NCI-H524 (cell line): ENCODE measurements at places on chromosomes 2 and 18.
A peak's percentile ranks its signal among the peaks of the same experiment; 100 is the strongest.

- DNase-seq, result no peak
Measured at GRCh38 chr2:108346827-108347226, 30.9 kb upstream of the SULT1C4 start.

DNA sequence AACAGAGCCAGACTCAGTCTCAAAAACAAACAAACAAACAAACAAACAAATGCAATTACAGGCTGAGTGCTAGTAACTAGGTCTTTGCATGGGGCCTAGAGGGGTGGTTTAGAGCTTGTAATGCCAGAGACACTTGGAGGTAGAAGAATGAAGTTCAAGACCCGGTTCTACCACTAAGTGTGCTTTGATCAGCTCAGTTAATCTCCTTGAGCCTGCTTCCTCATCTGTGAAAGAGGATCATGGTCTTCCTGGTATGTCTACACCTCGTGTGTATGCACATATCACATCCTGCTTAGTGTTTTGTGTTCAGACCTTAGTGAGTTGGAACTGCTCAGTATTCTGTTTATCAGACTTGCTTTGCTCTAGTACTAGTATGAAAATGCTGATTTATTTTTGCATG lies 4.8 kb upstream of the ATP6V1C2 start:
- DNase-seq, result no peak

DNA sequence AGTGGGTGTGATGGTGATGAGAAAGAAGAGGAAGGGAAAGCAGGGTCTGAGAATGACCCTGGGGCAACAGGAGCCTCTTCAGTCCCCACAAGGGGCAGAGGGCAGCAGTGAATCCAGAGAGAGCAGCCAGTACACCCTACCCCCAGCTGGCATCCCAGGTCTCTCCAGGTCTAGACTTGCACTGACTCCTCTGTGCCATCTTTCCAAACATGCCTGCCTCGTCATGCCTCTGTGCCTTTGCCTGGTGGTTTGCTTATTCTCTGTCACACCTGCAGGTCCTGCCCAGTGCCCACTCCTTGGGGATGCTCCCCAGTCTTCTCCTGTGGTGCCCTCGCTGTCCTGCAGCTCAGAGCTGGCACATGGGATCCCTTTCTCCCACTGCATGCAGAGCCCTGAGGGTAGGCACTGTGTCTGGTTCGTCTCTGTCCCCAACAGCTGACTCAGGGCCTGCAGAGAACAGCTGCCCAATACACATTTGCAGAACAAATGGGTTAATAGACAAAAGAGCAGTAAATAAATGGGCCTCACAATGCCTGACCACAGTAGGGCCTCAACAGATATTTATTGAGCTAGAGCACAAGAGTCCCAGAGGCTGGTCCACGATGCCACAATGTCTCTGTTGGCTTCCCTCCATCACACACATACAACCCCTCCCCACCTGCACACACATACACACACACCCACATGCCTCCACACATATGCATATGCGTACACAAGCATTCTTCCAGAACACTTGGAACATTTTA lies 89.8 kb downstream of the HS1BP3 start:
- DNase-seq, result no peak

GRCh38 chr2:26414311-26414710 lies 12.6 kb downstream of the DRC1 start:
- DNase-seq, result no peak

DNA sequence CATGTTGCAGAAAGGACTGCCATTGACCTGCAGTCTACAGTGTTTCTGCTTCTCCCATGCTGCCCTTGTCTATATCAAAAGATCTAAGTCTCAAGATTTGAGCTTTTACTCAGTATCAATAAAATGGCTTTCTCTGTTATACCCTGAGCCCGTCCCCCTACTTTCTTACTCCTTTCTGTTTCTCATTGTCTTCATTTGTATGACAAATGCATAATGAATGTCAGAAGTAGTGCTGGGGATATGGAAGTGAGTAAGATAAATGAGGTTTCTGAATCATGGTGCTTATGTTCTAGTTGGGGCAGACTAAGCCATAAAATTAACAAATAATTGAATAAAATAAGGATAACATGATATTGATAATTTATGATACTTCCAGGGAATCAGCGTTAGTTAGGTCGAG lies 128.6 kb downstream of the PARD3B start:
- no peak for DNase-seq

DNA sequence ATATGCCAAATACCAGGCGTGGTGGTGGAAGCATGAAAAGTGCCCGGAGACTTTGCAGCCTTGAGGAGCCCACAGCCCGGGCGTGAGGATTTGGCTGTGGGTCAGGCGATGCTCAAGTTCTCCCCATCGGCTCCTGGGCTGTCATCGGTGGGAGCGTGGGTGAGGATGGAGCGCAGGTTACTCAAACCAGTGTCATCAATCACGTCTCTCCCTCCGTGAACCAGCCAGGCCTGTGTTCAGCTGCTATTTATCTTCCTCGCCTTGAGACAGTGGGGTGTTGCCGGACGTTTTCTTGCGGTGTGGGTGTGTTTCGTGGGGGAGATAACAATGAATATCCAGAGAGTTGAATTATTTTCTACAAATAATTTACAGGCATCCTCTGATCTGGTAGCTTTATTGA lies 317.6 kb downstream of the EIPR1 start:
- DNase-seq, result no peak

DNA sequence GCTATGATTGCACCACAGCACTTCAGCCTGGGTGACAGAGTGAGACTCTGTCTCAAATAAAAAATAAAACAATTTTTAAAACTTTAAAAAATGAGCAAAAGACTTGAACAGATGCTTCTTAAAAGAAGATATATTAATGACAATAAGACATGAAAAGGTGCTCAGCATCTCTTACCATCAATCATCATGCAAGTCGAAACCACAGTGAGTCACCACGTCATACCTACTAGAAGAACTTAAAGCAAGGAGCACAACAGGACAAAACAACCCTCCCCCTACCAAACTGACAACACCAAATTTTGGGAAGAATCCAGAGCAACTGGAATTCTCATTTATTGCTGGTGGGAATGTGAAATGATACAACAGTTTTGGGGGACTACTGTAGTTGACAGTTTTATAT lies 251.6 kb downstream of the BCL2 start:
- no peak for DNase-seq

GRCh38 chr18:77635451-77635850 lies 385.8 kb downstream of the GALR1 start:
- DNase-seq, result no peak

- DNase-seq, result peak; percentile 19
Measured at GRCh38 chr2:176206682-176207081, 18.2 kb downstream of the HOXD1 start.

DNA sequence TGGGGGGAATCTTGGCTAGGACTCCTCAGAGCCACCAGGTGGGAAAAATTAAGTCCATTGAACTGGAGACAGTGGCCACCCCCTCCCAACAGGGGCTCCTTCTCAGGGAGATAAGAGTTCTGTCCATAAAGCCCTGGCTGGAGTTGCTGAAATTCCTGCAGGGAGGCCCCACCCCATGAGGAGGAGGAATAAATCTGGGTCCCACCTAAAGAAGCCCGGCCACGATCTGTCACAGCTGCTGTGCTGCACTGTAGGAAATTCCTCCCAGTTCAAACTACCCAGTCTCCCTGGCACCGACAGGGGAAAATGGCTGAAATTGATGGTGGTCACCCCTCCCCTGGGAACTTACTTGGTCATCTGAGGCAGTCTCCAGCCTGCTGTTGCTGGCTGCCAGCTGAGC lies 215.0 kb downstream of the THSD7B start:
- DNase-seq, result no peak

DNA sequence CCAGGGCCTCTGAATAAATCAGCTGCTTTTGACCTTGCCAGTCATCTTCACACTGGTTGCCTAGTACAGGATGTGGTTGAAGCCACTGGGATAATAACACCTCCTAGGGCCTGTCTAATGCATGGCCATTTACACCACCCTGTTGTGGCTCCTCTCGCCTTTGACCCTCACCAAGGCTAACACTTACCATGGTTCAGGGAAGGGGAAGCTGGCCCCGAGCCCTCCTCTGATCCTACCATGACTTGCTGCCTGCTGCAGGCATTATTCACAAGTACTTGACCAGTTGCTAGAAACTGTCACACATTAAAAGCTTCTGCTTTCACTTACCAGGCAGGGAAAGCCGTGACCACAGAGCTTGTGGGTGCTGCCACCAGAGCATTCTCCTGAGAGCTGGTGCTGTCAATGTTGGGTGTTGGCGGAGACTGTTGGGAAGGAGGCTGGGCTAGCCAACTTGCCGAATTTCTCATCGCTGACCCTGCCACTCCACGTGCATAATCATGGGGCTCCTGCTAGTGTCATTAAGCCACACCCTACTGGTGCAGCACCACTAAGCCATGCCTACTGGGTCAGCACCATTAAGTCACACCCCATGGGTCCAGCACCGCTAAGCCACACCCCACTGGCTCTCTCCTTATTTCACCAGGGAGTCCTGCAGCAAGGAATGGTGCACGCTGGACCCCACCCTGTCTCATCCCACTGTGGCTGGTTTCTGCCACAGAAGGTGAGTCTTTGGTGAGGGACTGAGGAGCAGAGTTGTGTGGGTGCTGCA lies 47.0 kb upstream of the TTC39C start:
- DNase-seq, result no peak

DNA sequence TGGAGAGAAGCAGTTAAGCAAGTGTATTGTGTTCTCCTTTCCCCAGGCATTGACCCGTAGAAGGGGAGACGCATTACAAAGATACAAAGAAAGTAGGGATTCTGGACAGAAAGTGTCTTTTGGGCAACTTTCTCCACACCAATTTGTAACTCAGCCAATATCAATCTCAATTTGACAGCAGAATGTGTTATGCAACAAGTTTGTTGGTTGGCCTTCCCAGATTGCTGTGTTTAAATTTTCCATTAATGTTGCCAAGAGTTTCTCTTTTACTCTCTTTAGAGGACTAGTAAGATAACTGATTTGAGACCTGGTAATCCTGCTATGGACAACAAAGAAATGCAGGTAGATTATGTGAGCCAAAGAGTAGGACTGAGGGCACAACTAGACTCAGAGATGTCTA lies 279.6 kb downstream of the ZNF804A start:
- no peak for DNase-seq

DNA sequence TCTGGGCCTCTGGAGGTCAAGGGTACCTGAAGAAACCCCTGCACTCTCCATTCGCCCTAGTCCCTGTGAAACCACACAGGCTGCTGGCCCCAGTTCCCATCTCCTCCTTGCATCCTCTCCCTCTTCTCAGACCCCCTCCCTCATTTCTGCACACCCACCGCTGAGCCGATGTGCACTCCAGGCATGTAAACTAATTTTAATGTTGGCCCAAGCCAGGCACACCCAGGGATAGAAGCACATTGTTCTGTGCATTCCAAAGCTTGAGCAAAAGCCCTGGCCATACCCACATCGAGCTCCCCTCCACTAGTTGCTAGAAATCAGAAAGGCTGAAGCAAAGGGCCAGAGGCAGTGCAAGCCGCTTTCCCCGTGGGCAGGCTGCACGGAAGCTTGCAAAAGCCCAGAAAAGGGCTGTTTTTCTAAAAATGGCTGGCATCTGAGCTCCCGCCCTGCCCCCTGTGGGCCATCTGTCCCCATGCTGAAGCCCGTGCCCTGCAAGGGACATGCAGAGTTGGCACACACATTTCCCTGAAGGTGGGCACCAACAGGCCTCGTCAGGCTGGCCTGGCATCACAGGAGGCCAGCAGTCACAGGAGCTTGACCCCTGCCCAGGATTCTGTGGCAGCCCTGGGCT lies 181.6 kb downstream of the SMAD7 start:
- DNase-seq, result no peak

DNA sequence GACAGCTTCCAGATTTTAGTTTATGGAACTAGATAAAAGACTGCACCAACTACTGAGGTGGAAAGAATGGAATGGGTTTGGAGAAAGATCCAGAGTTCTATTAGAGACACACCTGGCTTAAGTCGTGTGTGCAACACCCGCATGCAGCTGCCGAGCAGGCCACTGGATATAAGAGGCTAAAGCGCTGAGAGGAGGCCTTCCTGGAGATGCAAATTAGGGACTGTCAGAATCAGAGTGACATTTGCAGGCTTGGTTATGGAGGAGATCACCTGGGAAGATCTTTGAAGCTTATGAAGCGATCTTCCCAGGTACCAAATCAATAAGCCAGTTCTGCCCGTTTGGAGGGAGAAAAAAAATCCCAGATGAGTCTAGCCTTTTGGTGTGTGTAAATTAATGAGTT lies 30.4 kb upstream of the KLHL29 start:
- DNase-seq, result no peak

DNA sequence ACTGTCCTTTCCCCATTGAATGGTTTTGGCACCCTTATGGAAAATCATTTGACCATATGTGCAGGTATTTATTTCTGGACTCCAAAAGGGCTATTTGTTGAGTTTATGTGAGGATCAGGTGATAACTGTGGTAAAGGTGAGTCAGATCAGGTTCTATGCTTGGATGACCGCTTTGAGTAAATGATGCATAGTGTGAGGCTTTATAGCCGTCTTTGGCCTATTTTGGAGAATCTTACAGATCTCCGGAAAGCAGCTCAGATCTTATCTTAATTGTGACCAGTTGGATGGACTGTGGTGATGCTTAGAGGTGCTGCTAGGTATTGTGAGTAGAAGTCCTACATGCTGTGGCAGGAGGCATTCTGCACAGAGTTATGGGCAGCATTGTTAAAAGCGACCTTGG lies 126.2 kb downstream of the METTL8 start:
- no peak for DNase-seq

DNA sequence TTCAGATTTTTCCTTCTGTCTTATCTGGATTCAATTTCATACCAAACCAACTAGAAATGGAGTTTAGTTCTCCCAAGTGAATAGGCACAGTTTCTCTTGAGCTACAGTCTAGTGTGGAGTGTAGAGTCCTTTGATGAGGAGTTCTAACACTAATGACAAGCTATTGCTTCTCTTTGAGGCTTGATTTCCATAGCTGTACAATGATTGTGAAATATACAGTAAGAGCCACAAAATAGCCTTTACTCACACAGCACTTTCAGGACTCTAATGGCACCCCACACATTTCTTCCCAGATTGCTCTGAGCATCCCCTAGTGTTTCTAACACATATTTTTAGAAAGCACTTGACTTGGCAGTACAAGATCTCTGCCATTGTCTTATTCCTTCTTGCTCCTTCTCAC lies 153.3 kb downstream of the LRRTM1 start:
- no peak for DNase-seq

- DNase-seq, result peak; percentile 84
Measured at GRCh38 chr2:135004005-135004746, 43.1 kb downstream of the MAP3K19 start.

DNA sequence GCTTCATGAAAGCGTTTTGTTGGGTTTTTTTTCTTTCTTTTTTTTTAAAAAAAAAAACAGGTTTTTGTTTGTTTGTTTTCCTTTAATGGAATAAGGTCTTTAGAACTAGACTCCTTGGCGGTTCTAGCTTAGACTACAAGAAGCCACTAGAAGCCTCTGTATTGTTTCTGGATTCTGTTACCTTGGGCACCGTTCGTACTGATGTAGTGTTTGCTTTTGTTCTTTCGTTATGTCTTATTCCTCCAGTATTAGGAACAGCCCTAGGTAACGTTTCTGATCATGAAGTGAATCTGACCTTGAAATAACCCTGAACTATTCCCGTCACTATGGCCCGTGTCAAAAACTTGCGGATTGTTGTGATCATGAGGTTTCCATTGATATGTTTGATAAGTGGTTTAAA lies 164.6 kb downstream of the PTGR3 start:
- no peak for DNase-seq
